H1 (cell line): ENCODE measurements at places on chromosomes 13 and 19. TPM values are rescaled to one million over a fixed set of nuclear protein-coding genes. Genes with fewer than 3 reads are reported as not detected.

DNA sequence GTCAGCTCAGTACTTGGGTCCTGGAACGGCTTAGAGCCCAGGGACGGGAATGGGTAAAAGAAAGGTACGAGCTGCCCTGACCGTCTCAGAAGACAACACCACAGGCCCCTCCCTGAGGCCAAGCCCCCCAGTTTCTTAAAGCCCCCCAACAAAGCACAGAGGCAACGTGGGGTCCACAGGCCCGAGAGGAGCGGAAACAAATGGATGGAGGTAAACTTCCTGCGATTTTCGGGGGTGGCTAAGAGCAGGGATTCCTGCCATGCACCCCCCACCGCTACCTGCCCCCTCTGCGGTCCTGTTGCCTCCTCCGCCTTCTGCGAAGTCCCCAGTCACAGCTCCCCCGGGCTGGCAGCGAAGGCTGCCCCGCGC lies 48.2 kb downstream of the PTPRS start:
- no peak for DNase-seq

DNA sequence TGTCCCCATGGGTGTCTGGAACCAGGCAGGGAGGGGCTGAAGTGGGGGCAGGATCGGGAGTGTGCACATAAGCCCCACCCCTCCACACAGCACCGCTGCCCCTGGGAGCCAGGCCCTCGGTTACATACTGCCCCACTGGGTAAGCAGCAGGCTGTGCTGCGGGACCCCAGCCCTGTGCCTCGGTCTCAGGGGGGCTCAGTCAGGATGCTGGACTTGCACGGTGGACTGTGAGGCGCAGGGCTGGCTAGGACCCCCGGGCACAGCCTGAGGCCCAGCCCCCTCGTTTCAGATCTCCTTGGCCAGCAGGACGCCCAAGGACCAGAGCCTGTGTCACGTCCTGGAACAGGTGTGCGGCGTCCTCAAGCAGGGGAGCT lies 16.3 kb downstream of the MPND start:
- no peak for DNase-seq

- DNase-seq = no peak
Measured at GRCh38 chr19:1962674-1963073, 21.7 kb downstream of the CSNK1G2 start.

The RAB3A gene
- 13.6 and 18.6 TPM in 2 replicates for polyA plus RNA-seq

GRCh38 chr13:41122838-41123237 lies 9.8 kb downstream of the KBTBD6 start:
- DNase-seq = no peak

The PLK5 gene
- 0.45 and 0.82 TPM in 2 replicates for polyA plus RNA-seq

The PRODH2 gene
- polyA plus RNA-seq = not detected in 2 replicates

DNA sequence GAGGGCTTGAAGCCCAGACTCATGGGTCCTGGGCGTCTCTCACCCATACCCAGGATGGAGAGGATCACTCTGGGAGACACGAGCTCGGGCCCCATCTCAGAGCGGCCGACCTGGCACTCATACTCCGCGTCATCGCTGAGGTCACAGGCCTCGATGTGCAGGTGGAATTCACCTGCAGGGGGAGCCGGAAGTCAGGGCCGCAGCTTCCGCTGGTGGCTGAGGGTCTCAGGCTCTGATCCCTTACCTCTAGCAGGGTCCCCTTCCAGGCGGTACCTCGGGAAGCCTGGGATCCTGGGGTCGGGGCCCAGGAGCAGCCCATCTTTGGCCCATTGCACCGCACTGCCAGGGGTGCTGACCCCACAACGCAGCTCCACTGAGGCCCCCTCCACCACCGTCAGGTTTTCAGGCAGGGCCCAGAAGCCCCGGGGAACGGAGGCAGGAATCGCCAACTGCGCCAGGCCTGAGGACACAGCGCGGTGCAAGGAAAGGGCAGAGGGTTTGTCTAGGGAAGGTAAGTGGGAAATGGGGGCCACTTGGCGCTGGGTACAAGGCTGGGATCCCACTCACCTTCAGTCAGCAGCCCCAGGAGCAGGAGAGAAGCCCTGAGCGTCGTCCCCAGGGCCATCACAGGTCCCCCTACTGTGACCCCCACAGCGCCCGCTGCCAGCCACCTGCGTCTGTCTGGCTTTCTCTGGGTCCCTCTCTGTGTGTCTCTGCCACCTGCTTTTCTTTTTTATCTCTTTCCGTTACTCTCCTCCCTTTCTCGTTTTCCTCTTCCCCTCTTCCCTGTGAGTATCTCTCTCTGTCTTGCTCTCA lies 883 bp downstream of the NPHS1 start:
- DNase-seq = peak; percentile 89

DNA sequence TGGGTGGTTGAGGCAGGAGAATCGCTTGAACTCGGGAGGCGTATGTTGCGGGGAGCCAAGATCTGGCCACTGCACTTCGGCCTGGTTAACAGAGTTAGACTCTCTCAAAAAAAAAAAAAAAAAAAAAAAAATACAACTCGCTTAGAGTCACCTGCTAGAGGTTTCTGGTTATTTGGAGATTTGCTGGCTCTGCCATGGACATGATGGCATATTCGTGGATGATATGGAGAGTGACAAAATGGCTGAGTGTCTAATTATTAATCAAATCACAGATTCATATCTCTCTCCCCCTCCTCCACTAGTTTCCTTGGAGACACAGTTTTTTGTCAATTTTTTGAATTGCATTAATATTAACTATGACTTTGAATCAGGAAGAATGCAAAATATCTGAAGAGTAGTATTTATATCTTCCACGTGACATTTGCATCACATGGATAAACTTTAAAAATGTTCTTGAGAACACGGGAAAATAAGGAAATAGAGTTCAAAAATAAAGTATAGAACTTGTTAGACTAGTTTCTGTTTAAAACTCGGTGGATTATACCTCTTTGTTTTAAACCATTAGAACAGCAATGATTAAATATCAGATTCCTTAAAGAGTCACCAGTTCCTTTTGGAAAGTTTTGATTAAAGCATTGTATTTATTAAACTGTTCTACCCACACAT lies 47.8 kb downstream of the KLF5 start:
- DNase-seq = no peak

DNA sequence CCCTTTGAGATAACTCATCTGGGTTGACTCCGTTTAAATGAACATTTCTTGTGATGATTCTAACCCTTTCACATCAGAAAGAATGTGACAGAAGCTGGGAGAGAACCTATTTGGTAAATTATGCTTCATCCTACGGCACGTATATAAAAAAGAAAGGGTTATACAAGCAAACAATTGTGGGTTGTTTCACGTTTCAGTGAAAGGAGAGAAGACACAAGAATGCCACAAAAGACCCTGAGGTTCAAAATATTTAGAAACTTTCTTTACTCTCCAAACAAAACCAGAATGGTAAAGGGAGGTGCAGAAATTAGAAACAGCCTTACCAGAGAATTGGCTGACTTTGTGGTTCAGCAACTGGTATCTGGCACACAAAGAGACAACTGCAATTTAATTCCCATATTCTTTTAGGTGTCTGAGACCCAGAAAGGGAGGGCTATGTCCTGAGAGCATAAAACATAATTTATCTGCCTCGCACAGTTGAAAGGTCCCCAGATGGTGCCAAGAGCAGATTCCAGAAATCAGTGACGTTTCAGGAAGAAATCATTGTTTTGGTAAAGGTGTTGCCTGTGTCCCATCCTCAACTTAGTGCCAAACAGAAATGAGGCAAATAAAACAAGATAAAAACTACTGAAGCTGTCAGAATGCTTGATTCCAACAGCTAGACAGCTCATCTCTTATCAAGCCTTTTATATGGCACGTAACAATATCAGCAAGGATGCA lies 361.4 kb downstream of the EFNB2 start:
- no peak for DNase-seq

DNA sequence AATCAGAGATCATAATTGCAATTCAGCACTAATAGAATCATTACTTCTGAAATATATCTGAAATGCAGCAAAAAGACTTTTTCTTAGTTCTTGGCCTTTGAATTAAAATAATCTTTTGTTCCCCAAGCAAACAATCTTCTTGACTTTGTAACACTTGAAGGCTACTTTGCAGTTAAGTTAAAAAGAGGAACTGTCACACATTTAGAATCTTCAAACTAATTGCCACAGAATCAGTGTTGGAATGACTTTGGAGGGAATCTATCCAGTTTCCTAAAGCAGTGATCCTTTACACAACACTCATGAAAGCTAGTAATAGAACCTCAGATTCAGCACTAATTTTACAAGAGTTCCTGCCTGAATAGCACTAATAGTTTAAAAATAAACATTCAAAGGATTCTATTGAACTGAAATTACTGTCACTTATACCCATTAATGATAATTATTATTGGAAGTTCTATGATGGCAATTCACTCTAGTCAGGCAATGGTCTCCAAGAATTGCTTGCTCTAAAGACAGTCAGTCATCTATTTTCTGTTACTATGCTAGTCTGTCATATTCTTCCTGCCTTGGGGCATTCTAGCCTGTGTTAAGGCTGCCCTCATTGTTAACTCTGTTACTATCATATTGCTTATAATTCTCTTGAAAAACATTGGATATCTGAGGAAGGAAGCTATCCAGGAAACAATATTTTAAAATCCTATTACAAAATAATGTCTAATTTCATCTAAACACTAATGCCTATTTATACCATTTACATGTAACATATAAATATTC lies 362.4 kb downstream of the DIAPH3 start:
- no peak for DNase-seq

The ZSWIM9 gene
- polyA plus RNA-seq = 1.5 and 3.8 TPM in 2 replicates

The CGB1 gene
- 0.83 TPM in 1 of 2 replicates, not detected in the other for polyA plus RNA-seq

DNA sequence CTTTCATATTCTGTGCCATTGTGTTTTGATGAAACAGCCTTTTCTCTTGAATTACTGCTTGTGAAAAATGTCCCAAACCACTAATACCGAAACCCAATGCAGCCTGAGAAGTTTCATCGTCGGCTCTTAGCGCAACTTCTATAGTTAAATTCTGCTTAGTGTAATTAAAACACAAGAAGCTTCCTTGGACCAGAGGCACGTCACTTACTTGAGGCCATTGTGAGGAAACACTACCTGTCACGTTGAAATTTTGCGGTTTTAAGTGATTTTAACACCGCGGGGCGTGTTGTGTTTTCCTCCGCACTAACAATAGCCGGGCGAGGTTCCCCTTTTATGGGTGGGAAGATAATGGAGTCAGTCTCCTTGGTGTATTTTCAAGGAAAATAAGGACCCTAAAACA lies 70.9 kb downstream of the GGACT start:
- no peak for DNase-seq

- DNase-seq = peak; percentile 72
Measured at GRCh38 chr13:38687246-38688229, 661 bp downstream of the FREM2 start.

DNA sequence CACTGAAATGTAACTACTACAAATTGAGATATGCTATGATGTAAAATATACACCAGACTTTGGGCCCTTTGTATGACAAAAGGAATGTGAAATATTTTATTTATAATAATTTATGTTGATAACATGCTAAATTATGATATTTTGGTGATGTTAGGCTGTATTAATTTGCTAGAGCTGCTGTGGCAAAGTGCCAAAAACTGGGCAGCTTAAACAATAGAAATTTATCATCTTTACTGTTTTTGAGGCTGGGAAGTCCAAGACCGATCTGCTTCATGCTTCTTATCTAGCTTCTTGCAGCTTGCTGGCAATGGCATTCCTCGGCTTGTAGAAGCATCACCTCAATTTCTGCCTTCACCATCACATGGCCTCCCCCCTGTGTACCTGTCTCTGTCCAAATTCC lies 245.0 kb downstream of the GPC5 start:
- no peak for DNase-seq

GRCh38 chr13:22425087-22425486 lies 754.2 kb downstream of the FGF9 start:
- no peak for DNase-seq

The CEACAM20 gene
- polyA plus RNA-seq = not detected in 2 replicates

- DNase-seq = no peak
Measured at GRCh38 chr19:41870401-41870873, 6.6 kb upstream of the CD79A start.

DNA sequence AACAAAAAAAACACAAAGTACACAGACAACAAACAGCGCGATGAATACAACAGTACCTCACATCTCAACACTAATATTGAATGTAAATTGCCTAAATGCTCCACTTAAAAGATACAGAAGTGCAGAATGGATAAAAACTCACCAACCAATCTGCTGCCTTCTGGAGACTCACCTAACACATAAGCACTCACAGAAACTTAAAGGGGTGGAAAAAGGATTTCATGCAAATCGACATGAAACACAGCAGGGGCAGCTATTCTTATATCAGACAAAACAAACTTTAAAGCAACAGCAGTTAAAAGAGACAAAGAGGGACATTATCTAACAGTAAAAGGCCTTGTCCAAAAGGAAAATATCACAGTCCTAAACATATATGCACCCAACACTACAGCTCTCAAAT lies 209.5 kb downstream of the ABCC4 start:
- no peak for DNase-seq

DNA sequence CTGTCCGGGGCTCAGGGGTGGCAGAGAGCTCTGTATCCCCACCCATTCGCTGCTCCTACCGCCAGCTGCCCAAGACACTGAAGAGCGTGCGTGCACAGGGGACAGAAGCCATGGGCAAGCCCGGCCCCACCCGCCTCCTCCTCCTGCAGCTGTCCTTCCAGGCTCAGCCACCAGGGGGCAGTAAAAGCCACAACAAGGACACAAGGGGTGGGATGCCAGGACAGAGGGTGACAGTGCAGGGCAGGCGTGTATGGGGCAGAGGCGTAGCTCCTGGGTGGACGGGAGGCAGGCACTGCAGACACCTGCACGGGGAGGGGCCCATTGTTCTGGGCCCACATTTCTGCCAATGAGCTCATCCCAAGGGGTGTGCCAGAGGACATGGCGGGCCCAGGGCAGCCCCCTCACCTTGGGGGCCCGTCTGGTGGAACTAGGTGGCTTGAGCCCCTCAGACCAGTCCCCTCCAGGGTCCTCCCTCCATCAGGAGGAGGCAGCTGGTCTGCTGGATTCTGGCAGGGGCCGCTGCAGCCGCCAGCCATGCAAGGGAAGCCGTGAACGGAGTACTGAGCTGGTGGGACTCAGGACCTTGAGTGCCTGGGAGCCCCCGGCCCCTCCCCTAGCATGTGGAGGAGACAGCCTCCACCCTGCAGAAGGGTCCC lies 61.2 kb downstream of the MLLT1 start:
- DNase-seq = peak; percentile 99

- DNase-seq = no peak
Measured at GRCh38 chr19:14661372-14661924, 13.2 kb downstream of the ADGRE3 start.

- DNase-seq = no peak
Measured at GRCh38 chr13:65943708-65944107, 1286.4 kb downstream of the PCDH9 start.

The OR10H1 gene
- polyA plus RNA-seq = not detected in 2 replicates

GRCh38 chr19:31545777-31546176 lies 196.5 kb upstream of the TSHZ3 start:
- DNase-seq = no peak

The WDR88 gene
- not detected in 2 replicates for polyA plus RNA-seq

DNA sequence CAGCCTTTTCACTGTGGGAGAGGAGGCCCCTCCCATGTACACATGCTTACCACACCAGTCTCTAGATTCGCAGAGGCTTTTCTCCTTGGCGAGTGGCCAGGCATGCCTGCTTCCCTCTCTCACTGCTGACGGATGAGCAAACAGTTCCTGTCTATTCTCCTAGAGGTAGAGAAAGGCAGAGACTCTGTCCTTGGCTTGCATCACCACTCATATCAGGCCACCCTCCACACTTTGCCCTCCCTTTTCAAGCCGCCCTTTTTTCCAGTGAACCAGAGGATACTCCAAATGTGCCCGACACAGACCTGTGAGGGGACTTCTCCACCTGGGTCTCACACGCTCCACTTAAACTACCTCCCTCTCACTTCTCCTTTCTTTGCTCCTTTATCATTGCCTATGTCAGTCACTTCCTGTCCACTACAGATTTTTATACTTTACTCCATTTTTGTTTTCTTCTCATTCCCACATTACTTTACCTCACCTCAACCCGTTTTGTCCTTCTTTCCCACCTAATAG lies 284.6 kb downstream of the DNAJC15 start:
- no peak for DNase-seq

The NCAN gene
- 2.7 and 3.6 TPM in 2 replicates for polyA plus RNA-seq
